ENCODE measurements at places on chromosomes 1 and 21. TPM values are rescaled to one million over a fixed set of nuclear protein-coding genes. Genes with fewer than 3 reads are reported as not detected.
A peak's percentile ranks its signal among the peaks of the same experiment; 100 is the strongest.

Gene TMCO2
- not detected for total RNA-seq

DNA sequence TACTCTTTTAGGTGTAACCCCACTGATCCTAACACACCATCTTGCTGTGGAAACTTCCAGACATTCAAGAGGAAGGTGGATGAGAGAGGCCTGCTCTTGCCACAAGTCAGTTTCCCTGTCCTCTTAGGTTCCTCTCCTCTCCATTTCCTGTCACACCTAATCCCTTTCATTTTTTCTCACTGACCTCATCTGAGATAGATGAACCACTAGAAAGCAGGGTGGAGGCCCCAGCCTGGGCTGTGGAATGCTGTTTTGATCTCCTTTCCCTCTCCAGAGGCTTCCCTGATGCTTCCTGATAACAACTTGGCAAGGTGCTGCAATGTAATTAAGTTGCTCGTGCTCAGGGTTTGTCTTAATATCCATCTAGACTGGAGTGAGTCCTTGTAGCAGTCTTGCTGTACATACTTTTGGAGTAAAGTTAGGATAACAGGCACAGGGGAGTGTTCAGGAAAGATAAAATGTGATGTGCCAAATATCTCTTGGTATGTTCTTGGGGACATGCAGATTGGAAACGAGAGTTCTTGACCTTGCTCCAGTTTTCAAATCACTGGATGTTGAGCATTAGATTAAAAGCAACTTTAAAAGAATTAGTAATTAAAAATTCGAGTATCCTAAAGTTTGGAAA is 11.2 kb downstream of the LRRC42 start:
- H3K4me3 ChIP-seq: peak overlapping the region; percentile 62
- peak overlapping the region; percentile 97 for H3K27ac ChIP-seq
- peaks cover 14% of the 10 kb centered on the region for H3K4me1 ChIP-seq
- no peak for DNase-seq

GRCh38 chr1:174916846-174917245 is 82.9 kb upstream of the CACYBP start:
- H3K27ac ChIP-seq: no peak overlapping the region
- H3K27me3 ChIP-seq: no peaks in the 10 kb centered on the region
- H3K4me3 ChIP-seq: no peak overlapping the region
- DNase-seq: no peak

DNA sequence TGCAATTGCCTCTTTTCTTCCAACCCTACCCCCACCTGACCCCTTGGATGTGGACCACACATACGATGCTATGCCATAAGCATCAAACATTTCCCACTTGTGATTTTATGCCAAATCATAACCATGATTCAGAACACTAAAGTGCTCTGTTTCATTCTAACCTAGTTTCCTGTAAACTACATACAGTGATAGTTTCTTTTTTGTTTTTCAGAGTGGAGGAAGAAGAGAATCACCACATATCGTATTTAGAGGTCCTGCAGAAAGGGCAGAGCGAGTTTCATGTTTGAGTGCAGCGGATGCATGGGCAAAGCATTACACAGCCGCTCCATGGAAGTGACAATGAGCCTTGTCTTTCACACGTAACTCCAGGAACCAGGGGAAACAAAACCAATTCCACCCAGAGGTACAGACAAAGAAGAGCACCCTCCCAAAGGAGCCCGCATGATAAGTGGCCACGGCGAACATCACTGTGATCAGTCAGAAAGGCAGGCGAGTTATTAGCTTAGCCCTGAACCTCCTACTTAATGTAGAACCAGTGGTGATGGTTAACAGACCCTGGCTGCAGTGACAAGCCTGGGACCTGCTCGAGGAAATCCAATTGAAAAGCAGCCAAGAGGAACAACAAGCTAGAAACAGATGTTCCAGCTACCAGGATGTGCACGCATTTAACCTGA is 64.0 kb upstream of the ZNF281 start:
- peaks cover 8% of the 10 kb centered on the region for H3K4me1 ChIP-seq
- H3K36me3 ChIP-seq: no peaks in the 10 kb centered on the region
- H3K27me3 ChIP-seq: peaks cover 5% of the 10 kb centered on the region
- no peak overlapping the region for H3K27ac ChIP-seq
- no peak overlapping the region for H3K4me3 ChIP-seq

GRCh38 chr1:2352897-2353550 is 38.3 kb downstream of the MORN1 start:
- H3K27me3 ChIP-seq: no peaks in the 10 kb centered on the region
- no peaks in the 10 kb centered on the region for H3K36me3 ChIP-seq
- peaks cover 9% of the 10 kb centered on the region for H3K4me1 ChIP-seq
- no peak for DNase-seq
- no peak overlapping the region for H3K4me3 ChIP-seq

DNA sequence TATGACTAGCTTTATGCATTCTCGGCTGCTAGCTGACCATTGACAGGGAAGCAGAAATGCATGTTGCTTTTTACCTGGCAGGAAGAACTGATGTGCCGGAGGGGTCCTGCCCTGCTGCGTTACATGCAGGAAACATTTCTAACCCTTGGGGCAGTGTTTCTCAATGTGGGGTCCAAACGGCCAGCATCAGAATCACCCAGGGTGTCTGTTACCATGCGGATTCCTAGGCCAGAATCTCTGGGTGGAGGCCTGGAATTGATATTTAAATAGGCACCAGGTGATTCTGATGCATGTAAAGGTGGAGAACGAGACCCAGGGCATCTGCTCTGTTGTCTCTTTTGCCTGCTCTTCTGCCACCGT is 182.7 kb downstream of the PCP4 start:
- DNase-seq: no peak
- H3K36me3 ChIP-seq: no peaks in the 10 kb centered on the region
- no peak overlapping the region for H3K4me3 ChIP-seq
- no peak overlapping the region for H3K27ac ChIP-seq
- H3K4me1 ChIP-seq: peaks cover 9% of the 10 kb centered on the region

Data from type B pancreatic cell (in vitro differentiated cells).